Activated CD4-positive, alpha-beta T cell treated with anti-CD3 and anti-CD28 coated beads, Interleukin-2, amount 10 ng/mL, durations not matched to agents 7 days and 5 days (primary cell): ENCODE measurements at places on chromosomes 6 and 20. TPM values are rescaled to one million over a fixed set of nuclear protein-coding genes. Genes with fewer than 3 reads are reported as not detected.
A peak's percentile ranks its signal among the peaks of the same experiment; 100 is the strongest.

PPP1R11 gene
- 57.9 TPM for total RNA-seq

SH3BGRL2 gene
- 0.17 TPM for total RNA-seq

FITM2 gene
- total RNA-seq = 4.8 TPM

C6orf52 gene
- total RNA-seq = 1.9 TPM

SIRPD gene
- total RNA-seq = 0.27 TPM

HLA-DOB gene
- 2.9 TPM for total RNA-seq

SPATA25 gene
- total RNA-seq = 0.56 TPM

SMLR1 gene
- total RNA-seq = not detected

DNA sequence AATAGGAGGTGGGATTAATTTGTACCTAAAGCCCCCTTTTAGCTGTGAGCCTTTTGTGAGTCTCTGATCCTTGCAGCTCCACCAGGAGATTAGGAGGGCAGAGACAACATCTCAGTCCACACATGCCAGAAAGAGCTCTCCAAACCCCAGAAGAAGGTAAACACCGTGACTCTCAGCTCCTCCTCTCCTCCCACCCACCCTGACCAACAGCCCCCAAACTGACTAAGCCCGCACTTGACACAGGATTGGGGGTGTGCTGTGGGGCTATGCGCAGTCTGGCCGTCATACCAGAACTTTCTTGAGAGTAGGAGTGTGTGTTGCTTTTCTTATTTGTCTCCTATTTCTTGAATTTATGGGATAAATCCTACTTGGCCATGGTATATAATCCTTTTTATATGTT lies 164.7 kb upstream of the SNX9 start:
- no peak for DNase-seq

DNA sequence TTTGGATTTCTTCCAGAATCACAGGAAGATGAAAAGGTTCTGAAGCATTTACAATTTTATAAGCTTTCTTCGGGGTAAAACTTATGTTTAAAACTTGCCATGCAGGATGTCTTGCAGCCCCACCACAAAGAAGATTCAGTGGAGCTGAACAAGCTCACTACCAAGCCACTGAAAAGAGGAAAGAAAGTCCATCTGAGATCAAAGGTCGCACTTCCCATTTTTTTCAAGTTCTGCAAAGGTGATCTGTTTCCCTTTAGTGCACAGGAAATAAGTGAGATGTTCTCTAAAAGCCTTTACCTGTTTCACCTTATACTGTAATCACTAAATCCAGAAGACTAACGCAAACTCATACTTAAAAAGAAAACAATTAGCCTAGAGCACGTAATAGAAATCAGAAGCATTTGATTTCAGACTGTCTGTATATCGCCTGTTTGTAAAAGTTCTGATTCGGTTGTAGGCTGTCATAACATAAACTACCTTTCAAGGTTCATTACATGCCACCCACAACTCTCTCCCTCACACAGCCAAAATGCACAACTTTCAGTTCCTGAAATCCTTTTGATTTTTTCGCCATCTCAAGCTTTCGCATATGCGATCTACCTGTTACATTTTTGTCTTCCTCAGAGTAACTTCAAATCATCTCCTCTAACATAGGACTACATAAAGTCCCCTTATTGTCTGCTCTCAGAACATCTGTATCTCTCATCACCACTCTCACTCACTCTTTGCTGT lies 1.8 kb downstream of the ECHDC1 start:
- DNase-seq = no peak

GRCh38 chr6:159981071-159981402 lies 12.2 kb downstream of the IGF2R start:
- no peak for DNase-seq

- no peak for DNase-seq
Measured at GRCh38 chr6:108805611-108806167, 42.5 kb upstream of the ARMC2 start.

- no peak for DNase-seq
Measured at GRCh38 chr6:80872199-80872950, 765.9 kb downstream of the BCKDHB start.

DNA sequence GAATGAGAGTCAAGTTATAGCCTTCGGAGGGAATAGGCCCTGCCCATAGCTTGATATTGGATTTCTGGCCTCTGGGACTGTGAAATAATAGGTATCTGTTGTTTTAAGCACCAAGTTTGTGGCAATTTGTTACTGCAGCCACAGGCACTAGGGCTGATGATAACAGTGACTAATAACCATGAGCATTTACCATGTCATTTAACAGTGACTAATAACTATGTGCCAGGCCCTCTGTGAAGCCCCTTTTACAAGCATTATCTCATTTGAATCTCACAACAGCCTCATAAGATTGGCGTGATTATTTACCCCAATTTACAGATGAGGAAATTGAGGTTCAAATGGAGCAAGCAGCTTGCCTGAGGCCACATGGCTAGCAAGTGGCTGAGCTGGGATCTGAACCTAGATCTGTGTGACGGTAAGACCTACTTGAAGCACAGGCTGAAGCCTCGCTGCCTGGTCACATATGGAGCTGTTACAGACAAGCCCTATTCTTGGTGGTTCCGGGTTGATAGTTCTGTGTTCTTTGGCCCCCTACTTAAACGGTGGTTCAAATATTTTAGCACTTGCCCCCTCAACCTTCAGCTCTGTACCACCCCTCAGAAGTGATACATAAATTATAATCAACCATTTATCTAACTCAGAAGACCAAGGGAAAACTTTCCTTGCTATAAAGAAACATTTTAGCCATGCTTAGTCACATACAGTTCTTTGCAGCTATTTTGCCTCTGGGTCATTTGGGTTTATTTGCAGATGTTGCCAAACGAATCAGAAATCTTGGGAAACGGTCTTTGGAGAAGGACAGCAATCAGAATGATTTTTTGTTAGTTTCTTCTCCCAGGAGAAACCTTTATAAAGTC lies 98.3 kb downstream of the ELOVL5 start:
- no peak for DNase-seq

DNA sequence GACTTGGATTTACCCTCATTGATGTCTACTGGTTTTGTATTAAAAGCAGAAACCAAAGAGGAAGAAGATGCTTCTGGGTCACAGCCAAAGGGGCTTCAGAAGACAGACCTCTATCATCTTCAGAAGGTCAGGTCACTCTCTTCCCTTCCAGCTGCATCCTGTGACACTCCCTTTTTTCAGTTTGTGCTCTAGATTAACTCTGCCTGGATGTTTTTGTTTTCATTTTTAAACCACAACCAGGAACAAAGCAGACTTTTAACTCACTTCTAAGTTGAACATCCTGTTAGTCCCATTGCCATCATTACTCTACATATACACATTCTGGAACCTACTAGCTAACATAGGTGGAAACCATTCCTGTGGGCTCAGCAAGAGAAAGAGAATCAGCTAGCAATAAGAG lies 45.2 kb downstream of the AKIRIN2 start:
- peak; percentile 34 for DNase-seq

DNA sequence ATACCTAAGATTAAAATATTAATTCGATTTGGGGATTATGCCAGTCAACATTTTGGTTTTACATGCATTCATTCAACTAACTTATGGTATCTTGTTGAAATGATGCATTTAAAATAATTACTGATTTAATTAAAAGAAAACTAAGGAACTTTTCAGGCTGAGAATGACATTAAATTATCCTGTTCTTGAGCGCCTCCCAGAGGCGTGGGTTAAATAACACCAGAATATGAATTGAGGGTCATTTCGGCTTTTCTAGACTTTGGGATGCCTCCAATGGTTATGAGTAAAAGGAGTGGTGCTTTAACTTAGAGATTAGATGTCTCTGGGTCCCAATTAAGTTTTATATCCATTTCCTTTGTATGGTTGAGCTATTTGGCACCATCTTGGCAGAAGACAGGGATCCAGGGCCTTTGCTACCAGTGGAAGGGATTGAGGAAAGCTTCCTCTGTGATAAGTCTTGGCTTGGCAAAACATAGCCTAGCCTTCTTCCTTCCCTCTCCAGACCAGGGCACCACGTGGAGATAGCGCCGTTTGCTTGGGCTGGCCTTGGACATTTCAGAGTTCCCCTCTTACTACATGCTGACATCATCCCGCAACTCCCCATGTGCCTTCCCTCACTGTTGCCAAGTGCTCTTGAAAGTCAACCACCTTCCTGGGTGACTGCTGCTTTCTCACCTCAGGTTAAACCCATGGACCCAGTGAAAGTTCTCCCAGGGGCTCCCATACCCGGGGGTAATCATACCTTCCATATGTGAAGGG lies 28.7 kb downstream of the GNAS start:
- no peak for DNase-seq

DNA sequence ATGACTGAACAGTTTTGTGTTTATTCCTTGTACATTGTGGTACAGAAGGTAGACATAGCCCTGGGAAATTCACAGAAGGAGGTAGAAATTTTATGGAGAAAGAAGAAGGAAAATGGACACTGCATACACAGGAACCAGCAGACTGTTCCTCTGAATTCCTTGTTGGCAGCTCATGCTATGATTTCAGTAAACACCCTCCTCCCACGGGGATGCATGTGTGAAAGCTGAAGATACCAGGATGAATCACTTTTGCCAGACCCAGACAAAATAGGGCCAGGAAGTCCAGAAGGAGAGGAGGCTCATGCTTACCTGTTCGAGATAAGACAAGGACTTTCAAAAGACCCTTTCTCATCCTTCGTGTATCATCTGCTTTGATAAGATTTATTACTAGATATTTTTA lies 110.3 kb upstream of the GGTLC1 start:
- no peak for DNase-seq

DNA sequence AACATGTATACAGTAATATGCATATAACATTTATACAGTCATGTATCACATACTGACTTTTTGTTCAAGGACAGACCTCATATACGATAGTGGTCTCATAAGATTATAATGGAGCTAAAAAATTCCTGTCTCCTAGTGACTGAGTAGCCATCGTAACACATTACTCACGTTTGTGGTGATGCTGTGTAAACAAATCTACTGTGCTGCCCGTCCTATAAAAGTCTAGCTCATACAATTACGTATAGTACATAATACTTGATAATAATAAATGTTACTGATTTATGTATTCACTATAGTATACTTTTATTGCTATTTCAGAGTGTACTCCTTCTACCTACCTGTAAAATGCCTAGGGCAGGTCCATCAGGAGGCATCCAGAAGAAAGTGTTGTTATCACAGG lies 17.4 kb downstream of the SERAC1 start:
- DNase-seq = no peak

DNA sequence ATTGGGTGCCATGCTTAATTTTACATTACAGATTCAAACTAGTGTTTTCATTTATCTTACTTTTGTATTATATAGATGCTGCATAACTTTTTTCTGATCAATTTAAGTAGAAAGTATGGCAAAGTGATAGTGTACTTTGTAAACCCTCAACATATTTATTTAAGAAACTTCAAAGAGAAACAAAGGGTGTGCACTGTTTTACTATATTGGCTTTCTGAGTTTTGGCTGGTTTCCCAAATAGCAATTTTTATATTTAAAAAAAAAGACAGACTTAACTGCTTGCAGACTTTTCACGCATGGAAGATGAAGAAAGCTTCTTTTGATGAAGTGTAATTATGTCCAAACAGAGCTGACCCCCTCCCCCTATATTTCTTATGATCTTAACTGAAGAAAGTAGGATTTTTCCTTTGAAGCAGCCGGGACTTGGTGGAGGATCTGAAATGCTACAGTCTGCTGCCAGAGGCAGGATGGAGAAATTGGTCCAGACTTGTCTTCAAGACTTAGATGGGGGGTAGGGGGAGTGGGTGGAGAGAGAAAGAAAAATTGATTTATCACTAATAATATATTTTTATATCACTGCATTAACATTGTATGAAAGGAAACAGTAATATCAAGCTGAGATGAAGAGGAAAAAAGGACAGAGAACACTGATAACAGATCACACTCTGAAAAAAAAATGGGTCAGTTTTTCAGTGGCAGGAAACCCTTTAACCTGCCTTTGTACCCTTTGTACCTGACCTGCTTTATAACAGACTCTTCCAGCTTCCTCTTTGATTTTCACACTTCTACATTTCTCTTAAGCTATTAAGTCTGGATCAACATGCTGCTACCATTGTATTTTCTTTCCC lies 56.0 kb upstream of the SUPT3H start:
- DNase-seq = no peak

GRCh38 chr6:135423649-135424128 lies 73.9 kb downstream of the AHI1 start:
- peak; percentile 27 for DNase-seq

DNA sequence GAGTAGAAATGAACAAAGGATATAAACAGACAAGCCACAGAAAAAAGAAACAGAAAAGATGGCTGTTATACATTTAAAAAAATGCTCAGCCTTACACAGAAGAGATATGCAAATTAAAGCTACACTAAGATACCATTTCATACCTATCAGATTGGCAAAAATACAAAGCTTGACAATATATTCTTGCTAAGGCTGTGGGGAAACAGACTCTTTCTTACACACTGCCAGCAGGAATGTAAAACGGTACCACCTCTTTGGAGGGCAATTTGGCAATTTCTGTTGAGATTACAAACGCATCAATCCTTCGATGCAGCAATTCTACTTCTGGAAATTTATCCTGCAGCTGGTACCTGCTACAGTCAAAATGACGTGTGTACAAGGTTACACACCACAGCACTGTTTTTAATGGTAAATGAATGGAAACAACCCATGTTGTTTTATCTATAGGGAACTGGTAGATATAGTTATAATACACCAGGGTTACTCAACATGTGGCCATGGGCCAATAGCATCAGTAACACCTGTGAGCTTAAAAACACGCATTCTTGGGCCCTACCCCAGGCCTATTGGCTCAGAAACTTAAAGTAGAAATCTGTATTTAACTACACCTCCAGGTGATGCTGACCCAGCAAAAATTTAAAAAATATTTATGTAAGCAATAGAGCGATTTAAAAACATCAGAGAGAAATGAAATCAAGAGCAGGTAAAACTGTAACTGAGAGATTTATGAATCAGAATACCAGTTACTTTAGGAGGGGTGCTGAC lies 53.3 kb downstream of the TRAM2 start:
- DNase-seq = no peak

GRCh38 chr6:34638834-34639736 lies 57.5 kb downstream of the ILRUN start:
- no peak for DNase-seq
